ENCODE measurements at places on chromosomes 3 and 15. TPM values are rescaled to one million over a fixed set of nuclear protein-coding genes. Genes with fewer than 3 reads are reported as not detected.

MKRN2 gene
- 31.2 TPM for total RNA-seq

MELTF gene
- 1.9 TPM for total RNA-seq

MNS1 gene
- total RNA-seq = 2.5 TPM

FLNB gene
- total RNA-seq = 77.9 TPM

MAGI1 gene
- total RNA-seq = 20.1 TPM
